ENCODE measurements at places on chromosomes 3 and 15.

DNA sequence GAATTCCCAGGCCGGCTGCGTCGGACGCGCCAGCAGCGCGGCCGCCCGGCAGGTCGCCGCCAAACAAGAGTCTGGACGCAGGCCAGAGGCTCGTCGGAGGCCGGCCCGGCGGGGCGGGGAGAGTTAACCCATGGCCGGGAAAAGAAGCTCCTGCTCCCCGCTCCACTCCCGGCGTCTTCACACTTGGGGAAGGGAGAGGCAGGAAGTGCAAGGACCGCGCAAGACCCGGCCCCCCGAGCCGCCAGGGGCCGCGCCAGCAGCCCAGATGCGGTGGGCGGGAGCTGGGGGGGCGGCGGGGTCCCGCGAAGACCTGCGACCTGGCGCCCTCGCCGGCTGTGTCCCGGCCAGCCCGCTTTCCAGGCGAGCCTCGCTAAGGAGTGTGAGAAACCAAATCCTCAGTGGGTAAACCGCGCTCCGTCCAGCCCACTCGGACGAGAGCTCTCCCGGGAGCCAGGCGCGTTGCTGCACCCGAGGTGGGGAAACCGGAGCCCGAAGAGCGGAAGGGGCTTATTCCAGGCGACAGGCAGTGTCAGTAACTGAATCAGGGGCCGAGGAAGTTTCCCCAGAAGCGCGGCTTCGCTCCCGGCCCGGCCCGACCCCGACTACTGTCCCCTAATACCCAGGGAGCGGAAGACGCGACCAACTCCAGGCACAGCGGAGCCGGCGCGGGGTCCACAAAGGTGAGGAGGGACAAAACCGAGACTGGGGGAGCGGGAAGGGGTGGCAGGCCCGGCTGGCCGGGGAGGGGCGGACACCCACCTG lies 721 bp downstream of the ADAMTS7 start:
- DNase-seq, result no peak

DNA sequence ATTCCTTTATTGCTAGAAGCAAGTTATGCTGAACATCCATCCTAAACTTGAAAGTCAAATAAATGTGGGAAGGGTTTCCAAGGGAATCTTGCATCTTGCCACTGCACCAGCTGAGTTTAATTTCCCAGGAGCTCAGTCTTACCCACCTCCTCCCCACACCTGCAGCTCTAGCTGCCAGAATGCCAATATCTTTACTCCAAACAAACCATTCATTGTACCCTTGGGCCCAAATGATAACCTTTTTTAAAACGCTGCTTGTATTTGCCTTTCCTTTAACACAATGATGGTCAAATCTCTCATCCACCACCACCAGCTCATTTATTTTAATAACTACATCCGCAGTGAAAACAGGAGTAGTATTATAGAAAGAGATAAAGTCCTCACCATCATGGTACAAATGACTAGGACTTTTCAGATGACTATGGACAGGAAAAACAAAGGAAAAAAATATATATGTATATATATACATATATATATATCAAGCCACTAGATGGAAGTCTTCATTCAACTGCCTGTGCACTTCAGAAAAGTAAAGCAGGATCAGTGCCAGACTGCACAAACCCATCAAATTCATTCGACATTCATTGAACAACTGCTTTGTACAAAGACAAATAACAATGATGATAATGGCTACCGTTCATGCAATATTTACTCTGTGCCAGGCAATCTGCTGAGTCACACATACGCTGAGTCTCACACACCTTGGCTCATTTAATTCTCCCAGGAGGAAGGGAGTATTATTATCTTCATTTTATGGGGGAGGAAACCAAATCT lies 44.0 kb downstream of the BFSP2 start:
- no peak for DNase-seq

- DNase-seq, result no peak
These were observed 62.7 kb upstream of the BLM start for GRCh38 chr15:90654233-90655136.

DNA sequence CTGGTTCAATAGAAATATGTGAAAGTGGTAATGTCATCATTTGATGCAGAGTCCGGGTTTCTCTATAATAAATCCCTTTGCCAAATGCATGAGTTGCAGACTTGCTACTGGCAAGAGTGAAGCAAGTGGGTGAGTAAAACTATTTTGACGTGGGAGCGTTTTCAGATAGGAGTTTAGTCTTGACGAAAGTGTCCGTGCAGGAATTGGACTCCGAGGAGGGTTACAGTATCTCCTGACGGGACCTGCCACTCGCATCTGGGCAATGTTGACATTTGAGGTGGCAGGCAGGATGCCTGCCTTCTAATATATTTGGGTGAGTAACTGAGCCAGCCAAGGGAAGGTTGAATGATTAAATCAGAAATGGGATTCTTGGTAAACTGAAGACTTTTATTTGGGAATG lies 16.0 kb downstream of the CDV3 start:
- DNase-seq, result no peak

DNA sequence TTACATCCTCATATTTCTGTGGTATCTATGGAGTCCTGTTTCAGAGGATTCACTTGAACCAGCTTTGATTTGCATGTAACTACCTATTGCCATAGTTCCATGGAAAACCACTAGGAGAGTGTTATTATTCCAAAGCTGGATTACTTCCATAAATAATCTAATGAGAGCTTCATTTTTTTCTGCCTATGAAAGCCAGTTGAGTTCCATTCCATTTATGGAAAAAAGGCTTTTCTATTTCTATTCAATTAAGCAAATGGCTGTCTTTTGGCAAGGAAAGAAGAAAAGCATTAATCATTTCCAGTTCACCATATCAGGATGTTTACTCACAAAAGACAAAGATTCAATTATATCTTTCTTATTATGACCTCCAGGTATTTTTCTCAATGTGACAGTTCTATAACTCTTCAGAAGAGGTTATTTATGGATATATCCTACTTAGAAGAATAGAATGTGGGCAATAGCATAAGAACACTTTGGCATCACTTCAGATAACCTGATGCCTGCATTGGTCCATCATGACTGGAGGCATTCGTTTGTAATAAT lies 259.9 kb upstream of the ZPLD1 start:
- no peak for DNase-seq

DNA sequence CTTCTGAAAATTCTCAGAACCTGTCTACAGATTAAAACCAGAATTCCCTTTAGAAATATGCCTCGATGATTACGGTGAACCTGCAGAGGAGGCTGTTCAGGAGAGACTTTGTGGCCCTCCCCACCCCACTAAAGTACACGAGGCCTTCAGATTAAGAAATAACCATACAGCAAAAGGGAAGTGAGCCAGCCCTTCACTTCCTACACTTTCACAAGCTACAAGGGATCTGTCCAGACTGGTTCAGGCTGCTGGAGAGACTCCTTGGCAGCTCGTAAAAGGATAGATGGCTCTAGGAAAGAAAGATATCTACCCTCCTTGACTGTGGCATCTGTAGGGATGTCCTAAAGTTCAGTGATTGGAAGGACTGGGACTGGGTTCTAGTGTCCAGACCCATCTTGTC lies 102.6 kb downstream of the ALDH1A2 start:
- DNase-seq, result no peak

DNA sequence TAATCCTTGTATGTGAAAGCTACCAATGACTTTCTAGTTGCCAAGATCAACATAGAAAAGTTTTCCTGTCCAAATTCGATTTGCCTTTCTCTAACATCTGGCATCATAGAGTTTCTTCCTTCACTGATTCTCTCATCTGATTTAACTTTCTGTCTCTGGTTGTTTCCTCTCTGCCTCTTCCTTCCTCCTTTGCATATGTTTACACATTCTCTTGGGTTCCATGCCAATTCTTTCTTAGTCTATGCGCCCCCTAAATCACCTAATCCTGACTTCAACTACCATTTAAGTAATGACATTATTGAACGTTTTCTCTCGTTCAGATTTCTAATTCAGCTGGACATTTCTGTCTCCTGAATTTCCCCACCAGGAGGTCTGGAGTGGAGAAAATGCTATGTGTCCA lies 561.9 kb upstream of the TGFBR2 start:
- DNase-seq, result no peak

DNA sequence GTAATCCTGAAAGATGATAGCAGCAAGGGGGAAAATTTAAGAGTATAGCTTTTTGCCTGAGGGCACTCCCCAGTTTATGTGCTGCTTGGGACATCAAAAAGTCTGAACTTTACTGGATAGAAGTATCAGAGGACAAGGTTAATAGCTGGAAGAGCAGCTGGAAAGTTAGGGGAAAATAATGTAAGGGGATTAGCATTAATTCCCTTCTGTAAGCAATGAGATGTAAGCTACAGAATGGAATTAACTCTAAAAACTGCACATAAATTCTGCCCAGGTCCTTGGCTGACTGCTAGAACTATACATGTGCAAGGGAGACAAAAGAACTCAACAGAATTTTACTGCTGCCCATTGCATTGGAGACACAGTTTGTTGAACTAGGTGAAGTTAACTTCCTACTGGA lies 55.6 kb downstream of the ATP11B start:
- no peak for DNase-seq

GRCh38 chr3:108406063-108406660 lies 104.2 kb downstream of the MYH15 start:
- DNase-seq, result no peak

DNA sequence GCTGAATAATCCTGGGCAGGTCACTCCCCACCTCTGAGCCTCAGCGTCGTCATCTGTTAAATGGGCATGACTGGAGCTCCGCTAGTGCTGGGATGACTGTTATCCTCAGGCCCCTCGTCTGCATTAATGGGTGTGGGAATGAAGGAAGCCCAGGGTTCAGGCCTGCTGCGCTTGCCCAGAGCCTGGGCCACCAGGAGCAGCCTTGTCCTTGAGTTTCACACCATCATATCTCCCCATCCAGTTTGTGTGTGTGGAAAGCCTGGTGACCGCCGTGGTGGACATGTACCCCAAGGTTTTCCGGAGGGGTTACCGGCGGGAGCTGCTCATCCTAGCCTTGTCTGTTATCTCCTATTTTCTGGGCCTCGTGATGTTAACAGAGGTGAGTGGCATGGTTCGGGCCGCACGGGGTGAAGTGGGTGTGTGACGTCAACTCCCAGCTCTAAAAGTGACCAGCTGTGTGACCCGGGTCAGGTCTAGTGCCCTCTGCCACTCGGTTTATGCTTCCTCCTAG lies 63.5 kb upstream of the SLC6A1 start:
- DNase-seq, result no peak

- DNase-seq, result no peak
These were observed 8.5 kb downstream of the CSRNP1 start for GRCh38 chr3:39144748-39145380.

- DNase-seq, result no peak
These were observed 27.9 kb upstream of the APEH start for GRCh38 chr3:49646236-49646635.

DNA sequence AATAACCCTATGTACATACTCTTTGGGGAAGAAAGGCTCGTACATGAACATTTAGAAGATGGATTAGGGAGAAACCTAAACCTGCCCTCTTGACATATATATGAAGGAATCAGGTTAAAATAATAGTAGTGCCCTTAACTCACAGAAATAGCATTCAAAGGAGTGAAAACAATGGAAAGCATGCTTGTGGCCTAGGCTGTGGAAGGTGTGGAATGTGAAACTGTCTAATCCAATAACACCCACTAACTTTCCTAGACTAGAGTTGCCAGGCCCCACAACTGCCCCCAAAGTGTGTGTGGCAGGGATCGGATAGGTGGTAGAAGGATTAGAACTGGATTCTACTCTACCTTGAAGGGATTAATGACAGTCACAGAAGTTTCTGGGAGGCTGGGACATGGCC lies 317.4 kb upstream of the LRRFIP2 start:
- no peak for DNase-seq

- DNase-seq, result no peak
These were observed 93.0 kb downstream of the ALCAM start for GRCh38 chr3:105459566-105460290.

DNA sequence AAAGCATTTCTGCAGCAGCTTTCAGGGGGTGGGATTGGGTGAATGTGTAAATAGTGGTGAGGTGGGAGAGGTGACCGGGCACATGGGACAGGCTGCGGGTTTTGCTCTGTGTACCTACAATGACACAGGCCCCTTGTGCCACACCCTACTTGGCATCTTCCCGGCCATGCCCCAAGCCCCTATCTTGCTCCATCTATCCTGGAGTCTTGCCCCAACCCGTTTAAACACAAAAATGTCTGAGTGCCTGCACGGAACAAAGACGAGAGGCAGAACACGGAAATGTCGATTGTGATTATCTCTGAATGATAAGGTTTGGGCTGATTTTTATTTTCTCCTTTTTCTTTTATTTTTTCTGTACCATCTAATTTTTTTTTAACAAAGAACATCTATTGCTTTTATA lies 46.0 kb upstream of the SLC6A1 start:
- DNase-seq, result no peak

DNA sequence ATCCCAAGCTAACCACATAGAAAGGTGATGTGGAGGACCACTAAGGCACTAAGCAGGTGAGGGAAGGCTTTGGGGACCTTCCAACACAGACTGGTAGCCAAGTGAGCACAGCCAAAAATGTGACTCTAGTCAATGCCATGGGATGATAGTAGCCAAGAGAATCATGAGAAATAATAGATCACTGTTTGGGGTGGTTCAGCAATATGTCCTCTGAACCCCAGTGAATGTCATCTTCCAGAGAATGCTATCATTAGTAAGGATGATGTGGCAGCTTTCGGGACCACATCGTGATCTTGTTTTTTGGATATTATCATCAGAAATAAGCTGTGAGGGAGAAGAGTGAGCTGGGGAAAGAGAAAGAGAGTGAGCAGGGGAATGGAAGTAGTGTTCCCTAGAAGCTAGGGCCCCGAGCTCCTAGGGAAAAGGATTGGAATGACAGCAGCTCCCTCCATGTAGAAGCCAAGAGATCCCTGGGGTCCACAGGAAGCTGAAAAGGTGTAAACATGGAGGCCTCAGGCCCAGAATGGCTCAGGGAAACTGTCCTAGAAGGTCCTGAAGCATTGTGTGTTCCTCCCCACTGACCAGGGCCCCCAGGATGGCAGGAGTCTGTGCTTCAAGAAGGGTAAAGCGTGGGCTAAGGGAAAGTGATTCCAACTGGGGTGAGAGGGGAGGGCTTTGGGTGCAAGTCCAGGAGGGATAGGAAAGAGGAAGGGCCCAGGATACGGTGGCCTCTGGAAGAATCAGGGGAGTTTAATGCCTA lies 56.6 kb upstream of the KLF13 start:
- no peak for DNase-seq

DNA sequence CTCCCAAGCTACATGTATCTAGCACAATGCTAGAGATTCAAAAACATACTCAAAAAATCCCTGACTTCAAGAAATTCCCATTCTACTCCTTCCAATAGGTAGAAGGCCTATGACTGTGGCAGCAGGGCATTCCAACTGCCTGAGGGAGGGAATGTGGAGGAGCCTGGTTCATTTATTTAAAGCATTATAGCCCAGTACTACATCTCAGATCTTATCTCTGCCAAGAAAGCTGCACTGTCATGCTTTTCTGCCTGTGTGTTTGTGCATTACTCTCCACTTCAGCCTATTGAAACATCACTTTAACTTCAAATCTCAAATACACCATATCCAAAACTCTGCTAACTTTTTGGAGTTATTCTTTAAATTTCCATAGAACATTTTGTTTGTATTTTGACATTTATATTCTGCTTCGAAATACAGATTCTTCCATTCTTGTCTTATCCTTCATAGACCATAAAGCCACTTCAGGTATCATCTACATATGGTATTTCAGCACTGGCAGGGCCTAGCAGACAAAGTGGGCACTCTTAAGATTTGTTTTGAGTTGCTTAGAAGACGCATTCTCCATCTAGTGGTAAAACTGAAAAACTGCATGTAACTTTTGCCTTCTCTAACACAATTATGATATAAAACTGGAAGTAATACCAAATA lies 59.1 kb upstream of the NEDD4 start:
- DNase-seq, result no peak
